Stimulated activated CD8-positive, alpha-beta memory T cell treated with anti-CD3 and anti-CD28 coated beads, Interleukin-15, amount 100 ng/mL, for 4 hours (primary cell): ENCODE measurements at places on chromosomes 16 and 17.

DNA sequence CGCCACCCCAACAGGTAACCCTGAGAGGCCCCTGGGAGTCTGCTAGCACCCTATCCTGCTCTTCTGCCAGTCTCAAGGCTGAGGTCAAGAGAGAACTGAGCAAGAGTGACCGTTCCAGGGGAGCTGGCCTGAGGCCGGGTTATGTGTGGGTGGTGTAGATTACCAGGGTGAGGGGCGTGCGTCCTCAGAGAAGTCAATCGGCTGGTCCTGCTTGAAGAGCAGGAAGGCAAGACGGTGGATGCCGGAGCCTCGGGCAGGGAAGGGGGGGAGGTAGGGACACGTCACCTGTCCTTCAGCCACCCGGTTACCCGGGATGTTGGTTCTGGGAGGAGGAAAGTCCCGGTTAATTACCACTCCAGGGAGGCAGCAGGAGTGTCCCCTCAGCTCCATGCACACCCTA is 2.6 kb upstream of the TRIM65 start:
- DNase-seq = no peak

DNA sequence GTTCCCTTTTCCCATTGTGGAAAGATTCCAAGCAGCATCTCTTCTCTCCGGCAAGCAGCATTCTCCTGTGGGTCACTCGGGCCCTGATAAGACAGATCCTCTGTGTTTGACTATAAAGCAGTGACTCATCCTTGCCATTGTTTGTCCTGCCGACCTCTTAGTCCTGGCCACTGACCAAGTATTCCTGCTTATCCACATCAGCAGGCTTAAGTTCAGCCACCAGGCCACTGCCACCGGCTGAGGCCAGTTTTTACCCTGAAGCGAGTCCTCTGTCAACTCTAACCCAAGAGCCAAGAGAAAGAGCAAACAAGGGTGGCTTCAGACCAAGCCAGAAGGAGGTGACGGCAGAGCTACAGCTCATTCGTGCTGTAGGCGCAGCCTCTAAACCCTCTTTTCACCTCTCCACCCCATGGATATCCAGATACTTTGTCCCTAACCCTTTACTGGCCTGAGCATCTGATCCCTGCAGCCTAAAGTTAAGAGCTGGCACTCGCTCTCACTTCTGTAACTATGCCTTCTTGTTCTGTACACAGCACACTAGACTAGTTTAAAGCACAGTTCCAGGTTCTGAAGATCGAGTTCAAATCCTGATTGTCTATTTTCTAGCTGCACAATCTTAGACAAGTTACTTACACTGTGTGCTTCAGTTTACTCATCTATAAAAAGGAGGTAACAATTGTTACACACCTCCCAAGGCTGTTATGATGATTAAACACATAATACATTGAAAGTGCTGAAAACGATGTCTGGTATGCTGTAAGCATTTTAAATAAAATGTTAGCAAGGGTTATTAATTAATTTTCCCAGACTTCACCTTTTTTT is 31.0 kb downstream of the SOX9 start:
- DNase-seq = no peak

GRCh38 chr16:71923941-71924690 is 28.8 kb downstream of the IST1 start:
- DNase-seq = no peak

- DNase-seq = peak; percentile 41
Measured at GRCh38 chr17:17313350-17313991, 10.3 kb downstream of the NT5M start.

DNA sequence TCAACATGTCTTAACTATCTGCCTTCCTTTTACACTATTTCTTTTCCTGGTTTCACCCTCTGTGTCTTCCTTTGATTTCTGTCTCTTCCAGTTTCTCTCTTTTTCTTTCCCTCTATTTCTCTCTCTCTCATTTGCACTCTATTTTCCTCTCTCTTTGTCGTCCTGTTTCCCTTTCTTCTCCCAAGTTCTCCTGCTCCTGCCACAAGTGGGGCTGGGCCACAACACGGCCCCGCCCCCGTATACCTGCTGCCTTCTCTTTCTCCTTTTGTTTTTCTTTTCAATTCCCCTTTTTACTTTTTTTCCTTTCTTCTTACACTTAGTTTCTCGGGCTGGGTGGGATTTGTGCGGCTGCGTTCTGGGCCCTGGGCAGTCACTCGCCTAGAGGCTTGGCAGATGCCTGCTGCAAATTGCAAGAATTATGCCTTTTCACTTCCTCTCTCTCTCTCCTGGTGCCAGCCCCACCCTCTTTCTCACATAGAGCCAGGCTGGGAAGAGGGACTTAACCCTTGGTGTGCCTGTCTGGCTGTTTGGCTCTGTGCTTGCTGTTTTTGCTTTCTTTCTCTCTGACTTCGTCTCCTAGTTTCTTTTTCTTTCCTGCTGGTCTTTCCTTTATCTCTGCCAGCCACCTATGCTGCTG is 2139.4 kb downstream of the TP53TG3F start:
- no peak for DNase-seq

GRCh38 chr16:86322806-86323205 is 187.5 kb upstream of the FOXF1 start:
- DNase-seq = no peak

DNA sequence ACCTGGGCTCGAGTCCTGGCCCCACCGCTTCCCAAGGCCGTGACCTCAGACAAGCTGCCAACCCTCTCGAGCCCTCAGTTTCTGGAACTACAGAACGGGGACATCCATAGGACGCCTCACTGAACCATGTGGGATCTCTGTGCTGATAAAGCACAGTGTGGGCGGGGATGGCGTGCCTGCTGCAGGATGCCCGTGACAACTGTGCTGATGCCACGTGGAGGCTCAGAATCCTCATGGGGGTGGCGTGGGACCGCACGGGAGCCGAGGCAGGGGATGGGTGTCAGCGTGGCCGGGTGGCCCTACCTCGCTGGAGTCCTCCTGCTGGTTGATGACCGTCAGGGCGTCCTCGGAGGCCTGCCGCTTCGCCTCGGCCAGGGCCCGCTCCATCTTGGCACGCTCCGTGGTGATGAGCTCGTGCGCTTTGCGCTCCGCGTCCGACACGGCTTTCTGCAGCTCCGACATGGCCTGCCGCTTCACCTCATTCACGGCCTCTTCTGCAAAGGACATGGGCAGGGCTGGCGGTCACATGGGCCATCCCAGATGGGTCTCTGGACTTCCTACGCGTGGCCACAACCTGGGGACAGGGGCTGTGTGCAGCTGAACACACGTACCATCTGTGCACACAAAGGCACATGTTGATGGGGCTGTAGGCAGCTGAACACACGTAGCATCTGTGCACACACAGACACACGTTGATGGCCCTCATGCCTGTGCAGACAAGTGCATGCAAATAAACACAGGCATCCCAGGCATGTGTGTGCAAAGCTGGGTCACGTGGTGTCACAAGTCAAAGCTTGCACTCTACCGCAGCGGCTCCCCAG is 12.7 kb upstream of the PABPN1L start:
- DNase-seq = no peak

DNA sequence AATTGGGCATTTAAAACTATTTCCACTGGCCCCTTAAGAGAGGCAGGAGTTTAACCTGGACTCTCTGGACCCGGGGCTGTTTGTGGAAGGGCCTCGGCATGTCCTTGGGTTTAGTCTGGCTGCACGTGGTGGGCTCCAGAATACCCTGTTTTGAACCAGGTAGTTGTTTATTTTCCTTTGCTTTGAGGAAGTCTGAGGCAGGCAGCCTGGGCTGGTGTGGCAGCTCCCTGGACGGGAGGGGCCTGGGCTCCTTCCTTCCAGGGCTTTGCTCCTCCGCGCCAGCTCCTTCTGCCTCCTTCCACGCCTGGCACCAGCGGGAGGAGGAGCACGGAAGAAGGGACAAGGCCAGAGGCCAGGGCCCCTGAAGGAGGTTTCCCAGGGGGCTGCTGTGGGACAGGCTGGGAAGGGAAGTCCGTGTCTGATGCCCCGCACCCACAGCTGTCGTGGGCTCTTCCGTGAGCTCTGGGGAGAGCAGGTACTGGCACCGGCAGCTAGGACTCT is 15.5 kb downstream of the BANP start:
- no peak for DNase-seq

DNA sequence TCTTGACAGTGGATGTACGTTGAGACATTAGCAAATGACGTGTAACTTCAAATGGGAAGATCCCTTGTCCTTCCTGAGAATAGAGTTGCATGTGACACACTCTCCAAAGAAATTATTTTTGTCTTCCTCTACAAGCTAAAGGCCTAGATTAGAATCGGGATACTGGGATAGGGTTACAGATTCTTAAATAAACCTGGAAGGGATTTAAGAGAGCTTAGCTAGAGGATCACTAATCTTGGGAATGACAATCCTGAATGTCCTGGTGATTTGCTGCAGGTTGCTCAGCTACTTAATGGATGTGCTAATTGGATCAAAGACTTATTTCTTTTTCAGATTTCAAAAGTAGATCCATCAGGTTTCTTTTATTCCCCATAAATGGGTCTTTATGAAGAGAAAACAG is 101.9 kb downstream of the KCNJ2 start:
- DNase-seq = no peak

DNA sequence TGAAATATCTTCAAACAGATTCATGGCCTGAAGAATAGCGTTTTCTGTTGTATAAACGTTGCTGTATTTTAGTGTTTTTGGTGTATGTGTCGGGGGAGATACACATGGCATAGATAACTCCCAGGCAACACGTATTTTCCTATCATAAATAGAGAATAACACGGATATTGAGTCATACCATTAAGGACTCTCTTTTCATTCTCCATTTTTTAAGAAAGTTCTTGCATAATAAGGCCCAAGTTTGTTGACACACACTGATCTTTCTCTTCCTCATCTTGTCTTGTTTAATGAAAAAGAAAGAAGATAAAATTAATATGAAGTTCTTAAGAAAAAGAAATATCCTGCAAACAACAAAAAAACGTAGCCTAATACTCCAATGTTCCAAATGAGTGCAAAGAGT is 13.4 kb downstream of the ABCA8 start:
- DNase-seq = no peak

DNA sequence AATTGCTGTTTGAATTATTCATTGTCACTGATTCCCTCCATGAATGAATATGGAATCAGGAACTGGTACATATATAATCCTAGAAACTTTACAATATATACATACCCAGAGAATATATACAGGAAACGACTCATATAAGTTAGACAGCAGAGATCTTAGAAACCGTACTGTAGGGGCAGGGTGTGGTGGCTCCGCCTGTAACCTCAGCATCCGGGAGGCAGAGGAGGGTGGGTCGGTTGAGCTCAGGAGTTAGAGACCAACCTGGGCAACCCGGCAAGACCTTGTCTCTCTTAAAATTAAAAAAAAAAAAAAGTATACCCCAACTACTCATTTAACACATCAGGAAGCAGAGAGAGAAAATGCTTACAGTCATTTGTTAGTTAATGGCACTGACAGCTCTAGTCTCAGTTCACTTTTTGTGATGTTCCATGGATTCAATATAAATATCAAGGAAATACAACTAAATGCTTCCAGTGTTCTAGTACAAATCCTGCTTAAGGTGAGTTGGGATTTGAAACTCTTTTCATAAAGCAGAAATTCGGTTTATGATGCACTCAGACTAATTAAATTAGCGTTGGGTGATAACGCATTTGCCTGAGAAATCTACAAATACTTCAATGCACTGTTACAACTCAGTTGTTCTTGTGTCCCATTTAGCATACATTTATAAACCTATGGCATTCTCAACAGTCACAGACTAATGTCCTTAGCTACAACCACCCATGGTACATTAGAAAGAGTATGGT is 5.6 kb downstream of the GLG1 start:
- peak; percentile 43 for DNase-seq
